Right ventricle myocardium inferior (tissue), 1 donor: ENCODE measurements at places on chromosomes 7 and 10. TPM values are rescaled to one million over a fixed set of nuclear protein-coding genes. Genes with fewer than 3 reads are reported as not detected.

FGFR2 gene
- total RNA-seq, result 0.70 TPM

AHR gene
- total RNA-seq, result 29.6 TPM

SNX10 gene
- total RNA-seq, result 1.9 TPM

GRCh38 chr7:134513169-134513752 lies 14.1 kb upstream of the AKR1B10 start:
- DNase-seq, result no peak

GRCh38 chr10:50044941-50045664 lies 22.7 kb upstream of the WASHC2A start:
- DNase-seq, result no peak

DNA sequence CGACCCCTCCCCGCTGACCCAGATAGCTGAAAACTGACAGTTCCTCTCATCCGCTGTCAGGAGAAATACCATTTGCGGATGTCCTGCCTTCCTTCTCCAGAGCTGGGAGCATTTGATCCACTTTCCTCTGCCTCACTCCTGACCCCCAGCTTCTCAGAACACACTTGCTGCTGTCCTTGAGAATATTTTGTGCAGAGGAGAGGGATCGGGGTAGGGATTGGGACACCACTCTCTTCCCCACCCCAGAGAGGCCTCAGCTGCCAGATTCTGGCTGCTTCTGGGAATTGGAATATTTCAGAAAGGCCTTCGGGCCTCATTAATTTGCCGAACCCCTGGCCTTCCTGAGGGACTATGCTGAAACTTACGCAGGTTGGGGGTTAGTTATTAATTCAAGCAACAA lies 97.0 kb downstream of the C10orf105 start:
- DNase-seq, result no peak

DNA sequence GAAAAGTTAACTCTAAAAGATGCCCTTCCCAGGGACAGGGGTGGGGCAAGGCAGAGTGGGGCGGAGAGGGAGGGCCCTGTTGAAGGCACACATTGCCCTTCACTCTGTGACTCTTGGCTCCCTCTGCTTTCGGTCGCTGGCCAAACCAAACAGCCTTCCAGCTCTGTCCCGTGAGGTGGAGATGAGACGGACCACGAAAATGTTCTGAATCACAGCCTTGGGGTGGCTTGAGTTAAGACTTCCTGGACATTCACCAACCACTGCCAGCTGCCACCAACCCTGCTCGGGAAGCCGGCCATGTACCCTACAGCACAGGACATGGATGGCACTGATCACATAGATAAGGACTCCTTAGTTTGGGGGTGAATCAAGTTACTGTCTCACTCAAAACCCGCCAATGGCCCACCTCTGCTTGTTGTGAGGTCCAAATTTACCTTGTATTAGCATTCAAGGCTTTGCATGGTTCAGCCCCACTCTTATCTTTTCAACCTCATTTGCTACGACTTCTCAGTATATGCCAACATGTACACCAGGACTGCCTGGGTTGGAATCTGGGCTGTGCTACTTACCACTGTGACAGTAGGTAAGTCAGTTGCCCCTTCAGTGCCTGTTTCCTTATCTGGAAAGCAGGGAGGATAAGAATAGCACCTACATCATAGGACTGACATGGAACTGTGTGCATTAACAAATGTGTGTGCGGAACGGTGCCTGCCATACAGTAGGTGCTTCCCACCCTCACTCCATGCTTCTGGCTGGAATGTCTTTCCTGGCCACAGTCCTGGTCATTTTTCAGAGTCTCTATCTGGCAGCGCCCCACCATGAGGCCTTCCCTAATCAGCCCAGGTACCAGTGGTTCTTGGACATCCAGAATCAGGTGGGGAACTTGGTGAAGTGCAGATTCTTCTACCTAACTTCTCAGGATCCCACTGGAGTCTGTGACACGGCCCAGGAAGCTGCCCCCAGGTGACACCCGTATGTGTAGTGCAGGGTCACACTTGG lies 28.0 kb downstream of the ITPRIP start:
- DNase-seq, result no peak
